ENCODE measurements at places on chromosomes 11 and 22. TPM values are rescaled to one million over a fixed set of nuclear protein-coding genes. Genes with fewer than 3 reads are reported as not detected.

The SCN3B gene
- total RNA-seq = 38.5 TPM

The MS4A7 gene
- 8.8 TPM for total RNA-seq

The MICAL2 gene
- 24.3 TPM for total RNA-seq

The ANO1 gene
- total RNA-seq = 10.4 TPM

The MS4A3 gene
- total RNA-seq = 2.3 TPM

The PARVG gene
- total RNA-seq = 5.8 TPM

The MCAM gene
- total RNA-seq = 546 TPM

The CRYBB2 gene
- 777 TPM for total RNA-seq

The DRD2 gene
- 2.5 TPM for total RNA-seq

The SPDYC gene
- total RNA-seq = not detected

The OR2AG2 gene
- total RNA-seq = 0.16 TPM

The MOGAT2 gene
- not detected for total RNA-seq

The SEC14L2 gene
- total RNA-seq = 27.5 TPM

The TESMIN gene
- 2.1 TPM for total RNA-seq

The RFPL2 gene
- total RNA-seq = not detected

The SCGB1C1 gene
- total RNA-seq = not detected

The MMP27 gene
- total RNA-seq = 1.2 TPM

The BRSK2 gene
- 50.6 TPM for total RNA-seq

The ADM2 gene
- 1.5 TPM for total RNA-seq

The HORMAD2 gene
- 1.6 TPM for total RNA-seq

The ADM gene
- total RNA-seq = 115 TPM

The MMP10 gene
- total RNA-seq = 1.3 TPM

The MN1 gene
- 40.6 TPM for total RNA-seq

The NFAM1 gene
- 0.77 TPM for total RNA-seq

The UBE4A gene
- 46.6 TPM for total RNA-seq

The MYRF gene
- 20.1 TPM for total RNA-seq

The SMIM35 gene
- total RNA-seq = 0.11 TPM

The TRPT1 gene
- 27.4 TPM for total RNA-seq

The TRIM6 gene
- total RNA-seq = 5.8 TPM

Data from camera-type eye (tissue), 1 donor.